ENCODE measurements at places on chromosomes 11 and 22. TPM values are rescaled to one million over a fixed set of nuclear protein-coding genes. Genes with fewer than 3 reads are reported as not detected.

EXT2 gene
- 82.0 TPM for total RNA-seq

RAB38 gene
- 76.6 TPM for total RNA-seq

RASSF10 gene
- 7.1 TPM for total RNA-seq

CAPN1 gene
- 552 TPM for total RNA-seq

MRGPRE gene
- not detected for total RNA-seq

DNA sequence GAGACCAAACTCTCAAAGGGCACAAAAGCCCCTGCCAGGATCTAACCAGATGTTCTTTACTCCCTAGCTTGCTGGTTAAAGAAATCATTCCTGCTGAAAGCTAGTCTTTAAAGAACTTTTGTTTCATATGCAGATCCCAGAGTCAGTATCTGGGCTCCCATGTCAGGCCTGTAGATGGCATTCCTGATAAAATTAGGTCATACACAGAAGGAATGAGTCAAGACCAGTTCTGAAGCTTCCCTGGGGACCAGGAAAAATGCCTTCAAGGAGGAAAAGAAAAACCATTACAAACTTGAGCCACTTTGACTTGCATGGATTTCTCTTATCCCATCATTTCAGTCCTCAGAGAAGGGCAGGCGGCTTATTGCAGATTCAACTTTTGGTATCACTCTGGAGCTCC lies 5.9 kb downstream of the DBX1 start:
- no peak for DNase-seq

DNA sequence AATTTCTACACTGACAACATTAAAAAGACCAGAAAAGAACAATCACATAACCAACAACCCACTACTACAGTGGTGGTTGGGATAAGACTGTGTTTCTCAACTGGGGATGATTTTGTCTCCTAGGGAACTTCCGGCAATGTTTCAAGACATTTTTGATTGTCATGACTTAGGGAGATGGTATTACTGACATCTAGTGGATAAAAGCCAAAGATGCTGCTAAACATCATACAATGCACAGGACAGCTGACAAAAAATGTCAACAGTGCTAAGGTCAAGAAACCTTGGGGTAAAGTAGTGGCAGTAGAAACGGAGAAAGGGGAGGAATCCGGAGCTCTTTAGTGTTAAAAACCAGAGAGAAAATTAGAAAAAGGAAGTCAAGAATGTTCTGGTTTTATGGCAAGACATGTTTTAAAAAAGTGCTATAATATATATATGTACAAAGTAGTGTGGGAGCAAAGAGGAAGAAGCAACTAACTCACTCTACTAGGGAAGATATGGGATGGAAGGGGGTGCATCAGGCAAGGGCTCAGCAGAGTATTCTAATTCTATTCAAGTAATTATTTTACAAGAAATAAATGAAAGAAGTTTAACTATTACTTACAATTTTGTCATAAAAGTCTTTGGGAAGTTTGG lies 37.2 kb downstream of the CKAP5 start:
- DNase-seq = no peak

DNA sequence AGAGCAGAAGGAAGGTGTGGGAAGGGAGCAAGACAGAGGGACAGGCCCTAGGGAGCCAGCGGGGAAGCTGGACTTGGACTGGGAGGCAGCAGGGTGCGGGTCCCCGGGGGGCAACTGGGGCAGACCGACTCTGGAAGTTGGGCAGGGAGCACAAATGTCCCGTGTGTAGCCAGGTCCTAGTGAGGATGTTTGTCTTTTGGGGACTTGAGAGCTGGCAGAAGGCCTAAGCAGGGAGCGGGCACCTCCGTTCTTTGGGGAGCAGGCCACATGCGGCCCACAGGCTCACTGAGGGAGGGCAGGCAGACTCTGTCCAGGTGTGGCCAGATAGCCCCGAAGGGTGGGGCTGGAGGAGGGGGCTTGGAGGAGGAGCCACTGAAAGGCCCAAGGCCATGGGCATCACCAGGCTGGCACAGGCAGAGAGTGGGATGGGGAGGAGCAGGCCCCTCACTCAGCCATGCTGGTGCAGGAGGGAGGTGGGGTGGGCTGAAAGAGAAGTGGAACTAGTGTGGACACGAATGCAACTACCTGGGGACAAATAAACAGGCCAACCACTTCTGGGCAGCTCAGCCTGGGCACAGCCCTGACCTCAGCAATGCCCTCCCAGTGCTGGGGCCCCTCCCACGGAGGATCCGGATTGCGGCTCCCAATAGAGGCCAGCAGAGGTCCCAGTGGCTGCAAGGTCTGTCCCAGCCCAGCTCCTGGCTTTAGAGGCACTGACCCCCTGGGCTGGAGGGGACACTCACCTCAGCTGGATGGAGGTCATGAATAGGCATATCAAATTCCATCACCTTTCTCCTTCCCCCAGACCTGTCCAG lies 1.3 kb upstream of the SCARF2 start:
- peak; percentile 64 for DNase-seq

DNA sequence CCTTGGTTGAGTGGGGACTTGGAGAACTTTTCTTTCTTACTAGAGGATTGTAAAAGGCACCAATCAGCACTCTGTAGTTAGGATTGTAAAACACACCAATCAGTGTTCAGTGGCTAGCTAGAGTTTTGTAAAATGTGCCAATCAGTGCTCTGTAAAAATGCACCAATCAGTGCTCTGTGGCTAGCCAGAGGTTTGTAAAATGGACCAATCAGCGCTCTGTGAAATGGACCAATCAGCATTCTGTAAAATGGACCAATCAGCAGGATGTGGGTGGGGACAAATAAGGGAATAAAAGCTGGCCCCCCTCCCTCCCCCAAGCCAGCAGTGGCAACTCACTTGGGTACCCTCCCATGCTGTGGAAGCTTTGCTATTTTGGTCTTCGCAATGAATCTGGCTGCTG lies 5.5 kb upstream of the DRG1 start:
- no peak for DNase-seq

DNA sequence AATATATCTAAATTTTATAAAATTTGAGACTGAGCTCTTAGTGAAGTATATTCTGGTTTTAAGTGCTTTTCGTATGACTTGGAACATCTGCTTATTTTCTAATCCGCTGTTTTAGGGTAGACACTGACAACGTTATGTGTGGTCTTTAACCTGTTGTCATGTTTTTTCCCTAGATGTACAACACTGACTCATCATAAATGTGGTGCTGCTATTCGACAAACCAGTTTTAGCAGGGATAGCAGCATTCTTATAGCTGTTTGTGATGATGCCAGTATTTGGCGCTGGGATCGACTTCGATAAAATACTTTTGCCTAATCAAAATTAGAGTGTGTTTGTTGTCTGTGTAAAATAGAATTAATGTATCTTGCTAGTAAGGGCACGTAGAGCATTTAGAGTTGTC lies 23.8 kb upstream of the HIKESHI start:
- DNase-seq = no peak

- peak; percentile 61 for DNase-seq
Measured at GRCh38 chr11:11985016-11985715, 23.3 kb downstream of the DKK3 start.

DNA sequence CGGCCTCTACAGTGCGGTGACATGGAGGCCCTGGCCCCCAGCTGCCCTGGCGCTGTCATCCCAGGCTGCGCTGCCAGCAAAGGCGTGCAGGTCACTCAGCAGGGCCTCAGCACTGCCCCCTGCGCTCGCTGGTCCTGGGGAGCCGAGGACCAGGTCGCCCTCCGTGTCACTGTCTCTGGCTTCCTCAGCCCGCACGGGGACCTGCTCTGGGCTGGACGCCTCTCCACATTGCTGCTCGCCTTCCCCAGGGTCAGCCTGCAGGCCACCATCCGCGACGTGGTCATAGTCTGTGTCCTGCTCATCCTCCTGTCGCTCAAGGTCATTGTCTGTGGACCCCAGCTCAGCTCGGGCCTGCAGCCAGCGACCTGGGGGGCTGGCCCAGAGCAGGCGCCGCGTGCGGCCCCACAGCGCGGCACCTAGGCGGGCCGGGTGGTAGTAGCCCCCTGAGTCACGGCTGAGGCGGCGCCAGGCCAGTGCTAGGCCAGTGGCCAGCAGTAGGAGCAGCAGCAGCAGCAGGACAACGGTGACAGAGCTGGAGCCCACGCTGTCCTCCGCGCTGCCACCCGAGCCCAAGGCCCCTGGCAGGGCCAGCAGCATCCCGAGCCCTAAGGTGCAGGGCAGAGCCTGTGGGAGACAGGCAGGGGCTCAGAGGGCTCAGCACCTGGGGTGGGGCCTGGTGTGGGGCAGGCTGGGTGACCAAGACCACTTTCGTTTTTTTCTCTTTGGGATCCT lies 1.6 kb downstream of the PTPRCAP start:
- DNase-seq = no peak

All from suprapubic skin (tissue), 4 donors.